ENCODE measurements at places on chromosomes 12 and 14.

- no peak for DNase-seq
Measured at GRCh38 chr12:55850893-55851292, 8.2 kb upstream of the MMP19 start.

DNA sequence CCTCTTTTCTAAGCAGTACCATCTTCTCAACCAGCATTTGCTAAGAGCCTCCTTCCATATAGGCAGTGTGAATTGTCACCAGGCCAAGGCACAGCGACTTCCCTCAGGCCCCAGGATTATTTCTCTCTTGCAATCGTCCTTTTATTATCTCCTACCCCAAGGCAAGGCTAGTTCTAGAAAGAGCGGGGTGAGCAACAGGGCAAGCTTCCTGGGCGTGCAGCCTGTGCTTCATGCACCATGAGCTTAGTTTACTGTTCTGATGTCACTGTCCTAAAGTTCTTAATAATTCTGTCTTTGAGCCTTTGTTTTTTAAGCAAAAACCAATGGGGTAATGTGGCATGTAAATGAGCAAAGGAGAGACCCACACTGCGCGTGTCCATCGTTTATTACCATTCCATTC, 27.9 kb downstream of the DUSP6 start:
- no peak for DNase-seq

- DNase-seq, result no peak
Measured at GRCh38 chr12:4424422-4424821, 21.2 kb downstream of the FGF6 start.

DNA sequence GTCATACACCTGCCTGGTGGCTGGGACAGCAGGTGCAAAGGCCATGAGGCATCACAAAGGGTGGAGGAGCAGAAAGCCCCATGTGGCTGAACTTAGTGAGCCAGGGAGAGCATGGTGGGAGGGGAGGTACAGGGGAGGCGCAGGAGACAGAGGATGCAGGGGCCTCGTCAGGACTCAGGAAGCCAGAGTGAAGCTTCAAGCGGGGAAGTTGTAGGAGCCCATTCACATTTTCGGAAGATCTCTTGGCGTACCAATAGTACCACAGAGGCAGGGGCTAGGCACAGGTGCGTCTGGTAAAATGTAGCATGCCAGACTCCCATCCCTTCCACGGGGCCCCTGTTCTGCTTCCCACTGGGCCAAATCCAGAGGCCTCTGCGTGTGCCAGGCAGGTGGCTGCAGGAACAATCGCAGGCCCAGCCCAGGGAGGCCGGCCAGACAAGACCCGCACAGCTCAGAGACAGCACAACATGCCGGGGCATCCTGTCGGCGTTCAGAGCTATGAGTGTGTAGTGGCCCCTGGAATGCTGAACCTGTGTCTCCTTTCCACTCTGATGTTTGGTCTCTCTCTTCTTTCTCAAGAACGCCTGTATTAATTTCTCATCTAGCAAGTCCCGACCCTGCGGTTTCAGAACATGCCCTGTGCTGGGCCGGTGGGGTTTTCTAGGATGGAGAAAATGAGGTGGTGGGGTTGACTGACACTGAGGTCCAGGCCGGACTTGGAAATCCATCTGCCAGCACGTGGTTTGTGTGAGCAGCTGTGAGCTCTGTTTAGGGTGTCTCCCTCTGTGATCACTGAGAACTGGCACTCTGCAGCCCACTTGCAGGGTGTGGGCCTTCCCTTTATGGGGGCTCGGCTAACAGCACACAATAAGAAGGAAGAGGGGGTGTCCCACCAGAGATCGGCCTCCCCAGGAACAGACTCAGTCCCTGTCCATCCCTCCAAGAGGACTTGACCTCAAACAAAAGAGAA, 5.5 kb upstream of the TMEM132D start:
- no peak for DNase-seq

- DNase-seq, result no peak
Measured at GRCh38 chr14:92729634-92730358, 18.6 kb downstream of the LGMN start.

GRCh38 chr14:70893858-70894291, 13.4 kb upstream of the PCNX1 start:
- no peak for DNase-seq

DNA sequence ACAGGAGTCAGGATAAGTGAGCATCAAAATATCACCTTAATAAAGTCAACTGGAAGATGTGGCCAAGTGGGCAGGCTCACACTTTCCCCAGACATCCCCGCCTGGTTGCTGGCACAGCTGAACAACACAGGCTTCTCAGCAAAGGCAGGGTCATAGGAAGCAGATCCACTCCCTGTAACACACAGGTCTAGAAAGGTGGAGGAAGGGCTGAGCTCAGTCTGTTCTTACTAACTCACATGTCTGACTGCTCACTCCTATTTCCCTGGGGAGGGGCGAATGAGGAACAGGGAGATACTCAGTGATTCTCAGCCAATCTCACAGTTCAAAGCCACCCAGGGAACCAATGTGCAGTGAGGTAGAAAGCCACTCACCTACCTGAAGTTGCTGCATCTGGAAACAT, 45.0 kb upstream of the AMN1 start:
- DNase-seq, result no peak

DNA sequence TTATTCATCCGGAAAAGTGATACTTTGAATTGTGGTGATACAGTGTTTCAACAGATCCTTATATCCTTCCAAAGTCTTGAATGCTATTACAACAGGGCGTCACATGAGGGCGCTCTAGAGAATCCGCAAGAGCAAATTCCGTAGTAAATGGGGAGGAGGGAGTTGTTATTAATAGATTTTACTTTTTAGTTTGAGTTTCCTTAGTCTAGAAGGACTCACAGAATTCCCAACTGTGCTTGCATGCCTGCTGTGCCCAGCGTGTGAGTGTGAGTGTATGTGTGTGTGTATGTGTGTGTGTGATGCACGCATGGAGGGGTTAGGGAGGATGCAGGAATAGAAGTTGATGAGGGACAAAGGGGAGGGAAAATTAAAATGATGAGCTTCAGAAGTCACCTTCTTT, 375.3 kb downstream of the C12orf75 start:
- DNase-seq, result no peak

GRCh38 chr12:13504736-13505135, 308.2 kb downstream of the EMP1 start:
- DNase-seq, result no peak

- no peak for DNase-seq
Measured at GRCh38 chr14:85530626-85531025, 682 bp downstream of the FLRT2 start.

DNA sequence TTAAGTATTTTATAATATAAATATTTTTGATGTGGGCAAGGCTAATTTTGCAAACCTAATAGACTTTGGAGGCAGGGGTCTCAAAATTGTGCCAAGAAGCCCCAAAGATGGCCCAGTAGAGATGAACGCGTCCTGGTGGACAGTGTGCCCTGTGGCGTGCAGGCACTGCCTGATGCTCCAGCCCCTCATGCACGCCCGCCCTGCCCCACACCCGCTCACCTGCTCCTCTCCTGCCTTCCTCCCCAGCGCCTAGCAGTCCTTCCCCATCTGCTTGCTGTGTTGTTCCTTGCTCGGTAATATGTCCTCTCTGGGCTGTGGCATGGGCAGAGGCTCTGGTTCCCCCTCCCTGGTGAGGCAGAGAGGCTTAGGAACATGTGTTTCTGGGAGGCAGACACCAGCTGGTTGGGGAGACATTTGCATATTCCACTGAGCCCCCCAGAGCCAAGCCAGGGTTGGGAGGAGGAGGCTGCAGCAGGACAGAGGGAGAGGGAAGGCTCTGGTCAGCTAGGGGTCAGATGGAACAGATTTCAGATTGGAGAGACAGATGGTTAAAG, 46.8 kb upstream of the GPATCH2L start:
- no peak for DNase-seq

GRCh38 chr14:106094654-106095189, 568.3 kb downstream of the TMEM121 start:
- peak; percentile 23 for DNase-seq

GRCh38 chr14:61703342-61704129, 8.2 kb downstream of the HIF1A start:
- no peak for DNase-seq

- no peak for DNase-seq
Measured at GRCh38 chr12:12358528-12358927, 1.6 kb downstream of the BORCS5 start.

- DNase-seq, result peak; percentile 19
Measured at GRCh38 chr14:75230140-75230792, 48.4 kb upstream of the FOS start.

DNA sequence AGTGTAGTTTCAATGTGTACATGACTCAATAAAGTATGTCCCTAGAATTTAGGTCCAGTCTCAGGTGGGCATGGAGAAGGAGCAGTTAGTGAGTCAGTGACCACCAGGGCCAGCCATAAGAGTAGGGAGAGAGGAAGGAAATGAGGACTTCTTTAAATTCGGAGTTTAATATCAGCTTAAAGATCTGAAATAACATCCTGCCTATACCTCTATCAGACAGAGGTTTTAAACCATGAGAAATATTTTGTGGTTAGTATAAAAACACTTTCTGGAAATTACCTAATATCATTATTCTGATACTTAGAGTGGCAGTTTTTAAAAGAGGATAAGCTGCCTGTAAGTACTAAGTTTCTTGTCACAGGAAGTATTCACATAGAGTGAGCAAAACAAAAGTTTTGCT, 61.7 kb upstream of the ST8SIA1 start:
- no peak for DNase-seq

- DNase-seq, result no peak
Measured at GRCh38 chr12:13060581-13060980, 16.4 kb downstream of the FAM234B start.

GRCh38 chr12:55172686-55173085, 46.5 kb downstream of the OR9K2 start:
- DNase-seq, result no peak

- peak; percentile 4 for DNase-seq
Measured at GRCh38 chr12:109053382-109054123, 1.2 kb downstream of the USP30 start.

- no peak for DNase-seq
Measured at GRCh38 chr12:124639122-124639806, 71.9 kb upstream of the NCOR2 start.

DNA sequence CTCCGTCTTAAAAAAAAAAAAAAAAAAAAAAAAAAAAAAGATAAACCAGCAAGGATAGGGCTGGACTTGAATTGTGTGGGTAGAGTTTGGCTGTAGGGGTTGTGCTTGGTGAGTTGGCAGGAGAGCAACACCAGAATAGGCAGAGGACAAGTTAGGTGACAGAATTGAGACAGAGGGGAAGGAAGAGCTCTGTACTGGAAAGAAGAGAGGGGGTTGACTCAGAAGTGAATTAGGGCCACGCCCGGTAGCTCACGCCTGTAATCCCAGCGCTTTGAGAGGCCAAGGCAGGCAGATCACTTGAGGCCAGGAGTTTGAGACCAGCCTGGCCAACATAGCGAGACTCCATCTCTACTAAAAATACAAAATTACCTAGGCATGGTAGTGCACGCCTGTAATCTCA, 6.1 kb upstream of the TMEM30B start:
- no peak for DNase-seq

- peak; percentile 9 for DNase-seq
Measured at GRCh38 chr12:67069451-67070306, 199.5 kb upstream of the CAND1 start.
